ENCODE measurements at places on chromosomes 4 and X.
A peak's percentile ranks its signal among the peaks of the same experiment; 100 is the strongest.

DNA sequence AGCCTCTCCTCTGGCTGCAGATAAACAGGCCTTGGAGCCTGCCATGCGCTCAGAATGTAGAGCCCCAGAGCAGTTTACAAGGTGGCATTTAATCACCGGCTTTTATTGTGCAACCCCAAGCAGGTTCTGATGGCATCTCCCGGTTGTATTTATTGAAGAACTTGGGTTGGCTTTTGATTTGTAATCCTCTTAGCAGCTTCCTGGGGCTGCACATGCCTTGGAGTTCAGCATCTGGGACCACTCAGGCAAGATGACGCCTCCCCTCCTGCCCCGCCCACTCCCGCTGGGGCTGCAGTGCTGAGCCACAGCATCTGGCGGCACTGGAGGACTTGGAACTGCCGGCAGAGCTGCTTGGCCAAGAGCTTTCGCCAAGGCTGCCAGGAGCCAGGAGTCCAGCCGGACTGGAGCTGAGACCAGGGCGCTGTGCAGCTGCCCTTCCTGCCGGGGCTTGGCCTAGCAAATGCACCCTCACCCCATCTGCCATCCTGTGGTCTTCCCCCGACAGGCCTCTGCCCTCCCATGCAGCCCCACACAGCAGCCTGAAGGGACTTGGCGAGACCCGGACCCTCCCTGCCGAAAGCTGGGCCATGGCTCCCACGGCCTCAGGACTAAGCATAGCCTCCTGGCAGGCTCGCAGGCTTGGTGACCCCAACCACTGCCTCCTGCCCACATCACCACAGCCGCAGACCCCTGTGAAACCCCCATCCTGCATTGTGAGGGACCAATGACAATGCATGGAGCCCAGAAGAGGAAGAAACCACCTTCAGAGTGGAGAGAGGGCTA, 5.4 kb downstream of the HTRA3 start:
- DNase-seq, result peak; percentile 71

GRCh38 chrX:153766871-153767673, 3.0 kb downstream of the PLXNB3 start:
- DNase-seq, result no peak

- no peak for DNase-seq
Measured at GRCh38 chr4:180960743-180961401, 1282.3 kb upstream of the TENM3 start.

DNA sequence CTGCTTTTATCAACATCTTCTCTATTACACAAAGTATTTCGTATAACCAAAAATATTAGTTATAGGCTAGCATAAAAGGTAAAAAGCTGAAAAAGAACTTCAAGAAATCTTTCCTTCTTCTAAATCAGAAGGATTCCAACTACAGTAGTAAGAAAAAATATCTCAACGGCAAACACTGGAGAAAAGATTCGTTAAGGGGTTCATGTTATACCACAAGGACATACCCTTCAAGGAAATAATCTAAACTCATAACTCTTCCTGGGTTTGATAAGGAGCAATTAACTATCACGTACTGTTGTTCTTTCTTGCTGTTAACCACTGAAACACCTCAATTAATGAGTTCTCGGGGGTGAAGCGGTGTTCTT, 1.5 kb downstream of the SMIM14 start:
- DNase-seq, result no peak

DNA sequence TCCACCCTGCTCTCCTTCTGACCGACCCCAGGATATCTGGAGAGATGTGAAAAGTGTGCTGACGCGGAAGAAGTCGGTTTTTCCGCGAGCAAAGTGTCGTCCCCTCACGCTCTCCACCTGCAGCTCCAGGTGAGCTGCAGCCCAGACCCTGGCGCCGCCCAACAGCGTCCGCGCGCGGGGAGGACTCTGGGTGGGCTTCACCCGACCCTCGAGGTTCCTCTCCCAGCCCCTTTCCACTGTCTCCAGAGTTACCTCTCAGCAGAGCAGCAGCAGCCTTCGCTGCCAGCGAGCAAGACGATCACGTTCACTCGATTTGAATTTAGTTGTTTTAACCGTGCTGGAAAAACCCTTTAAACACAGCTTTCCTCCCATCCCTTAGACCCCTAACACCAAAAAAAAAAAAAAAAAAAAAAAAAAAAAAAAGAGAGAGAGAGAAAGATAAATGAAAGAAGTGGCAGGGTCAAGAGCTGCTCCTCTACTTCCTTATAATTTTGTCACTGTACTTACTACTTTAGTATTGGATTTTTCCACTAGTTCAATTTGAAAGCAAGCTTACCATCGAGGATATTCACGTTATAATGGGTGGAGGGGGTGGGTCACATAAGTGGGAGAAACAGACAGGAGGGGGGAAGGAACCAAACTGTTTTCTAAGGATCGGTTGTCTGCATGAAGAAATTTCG, 758 bp upstream of the NR3C2 start:
- no peak for DNase-seq

DNA sequence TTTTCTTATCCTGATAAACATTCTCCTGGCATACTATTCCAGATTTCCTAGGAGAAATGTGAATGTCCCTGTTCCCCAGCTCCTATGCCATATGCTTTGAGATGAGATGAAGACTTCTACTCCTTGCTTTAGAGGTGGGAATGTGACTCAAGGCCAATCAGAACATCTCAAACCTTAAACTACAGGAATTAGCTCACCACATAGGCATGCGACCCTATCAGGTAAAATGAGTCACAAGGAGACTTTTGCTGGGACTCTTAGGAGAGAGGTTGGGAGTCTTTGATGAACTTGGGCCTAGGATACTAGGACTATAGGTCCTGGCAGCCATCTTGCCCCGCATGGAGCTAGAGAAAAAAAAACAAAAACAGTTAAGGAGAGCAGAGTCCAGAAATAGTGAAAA, 5.8 kb upstream of the USO1 start:
- DNase-seq, result no peak

- DNase-seq, result no peak
Measured at GRCh38 chrX:1140236-1140681, 72.2 kb downstream of the CRLF2 start.

DNA sequence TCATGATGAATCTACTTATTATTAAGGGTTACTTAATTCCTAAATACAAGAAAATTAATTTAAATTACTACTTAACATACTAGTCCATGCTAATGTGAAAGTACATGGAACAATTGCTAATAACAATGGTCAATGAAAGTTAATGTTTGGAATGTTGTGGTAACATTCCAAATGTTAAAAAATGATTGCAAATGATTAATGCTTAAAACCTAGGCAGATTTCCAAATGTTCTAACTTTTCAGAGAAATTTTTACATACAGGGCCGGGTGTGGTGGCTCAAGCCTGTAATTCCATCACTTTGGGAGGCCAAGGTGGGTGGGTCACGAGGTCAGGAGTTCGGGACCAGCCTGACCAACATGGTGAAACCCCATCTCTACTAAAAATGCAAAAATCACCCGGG, 1851.3 kb upstream of the PCDH7 start:
- DNase-seq, result no peak

GRCh38 chr4:26858035-26858918, 2.4 kb upstream of the STIM2 start:
- DNase-seq, result no peak

GRCh38 chr4:154120690-154121345, 331.9 kb upstream of the SFRP2 start:
- DNase-seq, result no peak

GRCh38 chrX:151019856-151020255, 36.7 kb downstream of the HMGB3 start:
- peak; percentile 8 for DNase-seq

- no peak for DNase-seq
Measured at GRCh38 chrX:153395613-153396319, 5.4 kb downstream of the PNMA6E start.

GRCh38 chr4:184757810-184758209, 23.9 kb upstream of the CENPU start:
- DNase-seq, result no peak

GRCh38 chr4:146900295-146900694, 45.4 kb downstream of the TTC29 start:
- DNase-seq, result no peak

GRCh38 chrX:44012484-44013096, 39.4 kb upstream of the NDP start:
- DNase-seq, result peak; percentile 47

GRCh38 chrX:15549189-15550012, 48.8 kb downstream of the BMX start:
- no peak for DNase-seq

GRCh38 chr4:72558655-72559054, 10.4 kb downstream of the ADAMTS3 start:
- no peak for DNase-seq

DNA sequence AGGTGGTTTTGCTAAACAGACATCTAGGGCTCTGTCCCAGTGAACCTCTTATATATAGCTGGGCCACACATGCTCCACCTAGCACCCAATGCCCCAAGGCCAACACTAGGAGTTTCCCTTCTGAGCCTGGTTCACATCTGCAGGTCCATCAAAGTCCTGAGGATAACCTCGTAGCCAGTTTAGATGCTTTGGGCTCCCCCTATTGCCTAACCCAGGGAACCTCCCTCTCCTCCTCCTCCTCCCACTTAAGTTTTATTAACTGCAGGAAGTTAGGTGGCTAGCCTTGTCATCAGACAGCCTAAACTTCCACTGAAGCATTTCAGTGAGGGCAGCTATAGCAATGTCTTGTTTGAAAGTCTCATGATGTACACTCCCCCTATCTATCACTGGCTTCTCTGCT, 88.0 kb downstream of the GUCY2F start:
- DNase-seq, result no peak

GRCh38 chr4:1807332-1807777, 14.3 kb downstream of the FGFR3 start:
- DNase-seq, result no peak

GRCh38 chrX:44937606-44938005, 64.6 kb downstream of the KDM6A start:
- DNase-seq, result no peak

GRCh38 chr4:12411072-12411471, 982.4 kb upstream of the HS3ST1 start:
- DNase-seq, result no peak

- DNase-seq, result no peak
Measured at GRCh38 chr4:82394896-82395295, 21.1 kb upstream of the HNRNPD start.
